Fibroblast of skin of back (primary cell): ENCODE measurements at places on chromosomes 16 and 17.

DNA sequence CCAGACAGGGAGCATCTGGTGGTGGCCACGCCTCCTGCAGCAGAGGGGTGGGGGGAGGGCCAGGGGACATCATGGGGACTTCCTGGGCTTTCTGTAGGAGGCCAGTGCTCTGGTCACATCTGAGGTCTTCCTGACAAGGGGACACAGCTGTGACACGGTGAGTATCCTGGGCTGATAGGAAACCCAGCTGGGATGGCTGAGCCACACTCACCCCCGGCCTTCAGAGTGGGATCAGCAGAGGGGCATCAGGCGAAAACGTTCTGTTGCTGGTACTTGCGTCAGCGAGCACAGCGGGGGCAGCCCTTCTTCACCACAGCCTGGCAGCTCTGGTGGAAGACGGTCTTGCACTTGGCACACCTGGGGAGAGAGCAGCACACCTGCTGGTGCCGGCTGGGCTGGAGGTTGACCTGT lies 122.9 kb upstream of the SMURF2 start:
- no peak for DNase-seq

DNA sequence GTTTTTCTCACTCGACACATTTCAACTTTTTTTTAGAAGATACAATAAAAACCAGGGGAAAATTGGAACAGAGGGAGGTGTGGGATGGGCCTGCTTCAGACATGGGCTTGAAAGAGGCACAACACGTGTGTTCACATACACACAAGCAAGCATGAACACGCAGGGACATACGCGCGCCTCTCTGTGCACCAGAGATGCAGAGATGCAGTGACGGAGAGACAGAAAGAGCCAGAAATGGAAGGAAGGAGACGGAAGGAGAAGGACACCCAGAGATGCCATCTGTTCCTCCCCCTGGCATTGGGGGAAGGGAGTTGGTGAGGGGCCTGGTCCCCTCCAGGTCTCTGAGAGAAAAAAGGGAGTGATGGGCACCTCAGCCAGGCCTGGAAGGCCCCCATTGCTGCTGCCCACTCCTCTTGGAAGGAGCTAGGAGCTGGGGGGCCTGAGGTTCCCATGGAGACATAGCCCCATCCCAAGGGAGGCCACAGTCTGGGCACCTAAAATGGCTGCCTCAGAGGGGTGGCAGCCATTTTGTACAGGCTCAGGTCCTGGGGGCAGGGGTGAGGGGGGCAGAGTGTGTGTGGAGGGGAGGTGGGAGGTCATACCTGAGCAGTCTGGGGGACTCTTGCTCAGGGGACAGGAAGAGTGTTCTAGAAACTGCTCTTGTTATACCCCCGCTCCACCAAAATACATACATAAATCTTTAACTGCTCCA lies 3.8 kb upstream of the NEUROD2 start:
- no peak for DNase-seq

GRCh38 chr16:15536843-15537242 lies 102.5 kb downstream of the BMERB1 start:
- DNase-seq = no peak

- peak; percentile 45 for DNase-seq
Observed at GRCh38 chr17:72363089-72363610, 242.3 kb downstream of the SOX9 start.

DNA sequence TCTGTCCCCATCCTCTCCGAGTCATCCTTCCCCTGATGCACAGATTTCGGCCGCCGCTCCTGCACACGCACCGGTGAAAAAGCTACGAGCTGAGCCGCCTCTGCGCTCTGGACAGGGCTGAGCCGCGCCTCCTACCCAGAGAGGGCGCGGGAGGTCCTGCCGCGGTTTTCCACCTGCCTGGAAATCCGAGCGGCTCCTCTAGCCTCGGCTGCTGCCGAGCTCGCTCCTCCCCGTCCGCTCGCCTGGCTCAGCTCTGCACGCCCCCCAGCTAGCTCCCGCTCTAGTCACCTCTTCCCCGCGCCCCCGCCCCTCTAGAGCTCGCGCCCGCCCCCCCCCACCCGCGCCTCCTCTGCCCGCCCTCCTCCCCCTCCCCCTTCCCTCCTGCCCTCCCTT lies 198 bp upstream of the SHISA9 start:
- DNase-seq = no peak

DNA sequence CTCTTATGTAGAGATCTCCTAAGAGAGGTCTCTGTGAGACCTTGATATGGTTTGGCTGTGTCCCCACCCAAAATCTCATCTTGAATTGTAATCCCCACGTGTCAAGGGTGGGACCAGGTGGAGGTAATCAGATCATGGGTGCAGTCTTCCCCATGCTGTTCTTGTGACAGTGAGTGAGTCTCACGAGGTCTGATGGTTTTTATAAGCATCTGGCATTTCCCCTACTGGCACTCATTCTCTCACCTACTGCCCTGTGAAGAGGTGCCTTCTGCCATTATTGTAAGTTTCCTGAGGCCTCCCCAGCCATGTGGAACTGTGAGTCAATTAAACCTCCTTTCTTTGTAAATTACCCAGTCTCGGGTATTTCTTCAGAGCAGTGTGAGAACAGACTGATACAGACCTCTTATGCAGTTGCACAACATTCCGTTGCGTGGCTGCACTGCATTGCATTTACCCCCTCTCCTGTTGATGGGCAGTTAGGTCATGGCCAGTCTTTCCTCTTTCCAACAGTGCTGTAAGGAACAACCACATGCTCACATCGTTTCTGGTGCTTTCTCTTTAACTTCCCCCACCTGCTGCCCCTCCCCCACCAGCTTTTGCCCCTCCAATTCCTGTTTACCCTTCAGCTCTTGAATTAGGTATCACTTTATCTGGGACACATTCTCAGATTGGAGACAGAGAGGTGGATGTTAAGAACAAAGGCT lies 43.6 kb upstream of the MED9 start:
- DNase-seq = no peak

GRCh38 chr16:1654505-1655268 lies 23.4 kb upstream of the JPT2 start:
- DNase-seq = no peak

DNA sequence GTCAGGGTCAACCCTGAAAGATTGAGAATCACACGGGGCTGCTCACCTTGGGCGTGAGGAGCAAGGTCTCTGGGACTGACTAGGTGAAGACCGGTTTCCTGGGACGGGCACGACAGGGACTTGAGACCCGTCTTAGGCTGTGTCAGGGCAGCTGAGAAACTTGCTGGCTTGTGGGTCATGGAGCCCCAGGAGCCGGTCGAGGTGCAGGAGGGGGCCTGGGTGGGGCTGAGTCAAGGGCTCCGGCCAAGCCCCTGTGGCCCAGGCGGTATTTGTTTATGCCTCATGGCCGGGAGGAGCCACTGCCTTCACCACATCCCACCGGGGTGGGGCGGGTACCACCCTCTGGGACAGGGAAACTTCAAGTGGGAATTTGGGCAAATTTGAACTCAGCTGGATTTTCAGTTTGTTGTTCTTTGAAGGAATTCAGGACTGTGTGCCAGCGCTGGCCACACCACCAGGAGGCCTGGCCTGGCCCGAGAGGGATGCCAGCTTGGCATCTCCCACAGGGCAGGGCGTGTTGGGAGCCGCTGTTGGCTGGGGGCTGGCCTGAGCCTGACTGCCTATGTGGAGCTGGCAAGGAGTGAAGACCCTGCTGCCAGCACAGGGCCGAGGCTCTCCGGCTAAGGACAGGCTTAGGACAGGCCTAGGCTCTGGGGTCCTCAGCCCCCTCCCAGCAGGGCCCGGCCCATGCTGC lies 116.1 kb downstream of the METRNL start:
- DNase-seq = peak; percentile 82

DNA sequence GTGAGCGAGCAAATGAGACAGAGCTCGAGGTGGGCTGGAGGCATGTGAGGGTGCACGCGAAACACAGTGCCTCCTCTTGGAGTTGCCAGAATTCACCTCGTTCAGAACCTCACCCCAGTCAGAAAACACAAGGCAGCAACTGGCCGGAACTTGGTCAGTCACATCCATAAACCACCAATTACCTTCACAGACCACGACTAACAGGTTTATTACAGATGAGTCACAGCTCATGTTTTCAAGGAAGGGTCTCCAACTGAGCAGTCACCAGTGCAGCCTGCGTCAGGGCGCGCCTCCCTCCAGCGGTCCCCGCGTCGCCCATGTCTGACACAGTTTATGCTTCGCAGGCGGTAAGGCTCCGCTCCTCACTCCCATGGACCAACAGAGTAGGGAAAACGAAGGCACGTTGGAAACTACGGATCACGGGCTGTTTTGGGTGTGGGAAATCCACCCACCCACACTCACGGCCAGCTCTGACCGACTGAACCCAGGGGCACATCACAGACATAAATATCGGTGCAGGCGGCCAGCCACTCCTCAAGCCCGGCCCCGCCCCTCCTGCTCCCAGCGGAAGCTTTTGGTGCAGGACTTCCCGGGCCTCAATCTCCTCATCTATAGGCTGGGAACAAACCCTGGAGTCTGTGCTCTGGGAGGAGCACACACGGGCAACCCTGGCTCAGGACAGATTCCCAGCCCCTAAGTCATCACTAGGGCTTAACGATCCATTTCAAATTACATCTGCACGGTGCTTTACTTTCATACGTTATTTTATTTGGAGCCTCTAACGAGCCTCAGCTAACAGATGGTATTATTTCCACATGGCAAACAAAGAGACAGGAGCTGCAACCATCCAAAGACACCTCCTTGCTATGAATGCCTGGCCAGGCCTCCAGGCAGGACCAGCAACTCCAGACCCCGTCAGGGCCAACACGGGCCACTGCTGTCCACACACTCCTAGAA lies 126.3 kb downstream of the ZNF778 start:
- DNase-seq = peak; percentile 33

GRCh38 chr17:28427371-28427770 lies 21.4 kb upstream of the SLC46A1 start:
- no peak for DNase-seq

- DNase-seq = no peak
Observed at GRCh38 chr16:8486985-8487384, 103.3 kb downstream of the TMEM114 start.

DNA sequence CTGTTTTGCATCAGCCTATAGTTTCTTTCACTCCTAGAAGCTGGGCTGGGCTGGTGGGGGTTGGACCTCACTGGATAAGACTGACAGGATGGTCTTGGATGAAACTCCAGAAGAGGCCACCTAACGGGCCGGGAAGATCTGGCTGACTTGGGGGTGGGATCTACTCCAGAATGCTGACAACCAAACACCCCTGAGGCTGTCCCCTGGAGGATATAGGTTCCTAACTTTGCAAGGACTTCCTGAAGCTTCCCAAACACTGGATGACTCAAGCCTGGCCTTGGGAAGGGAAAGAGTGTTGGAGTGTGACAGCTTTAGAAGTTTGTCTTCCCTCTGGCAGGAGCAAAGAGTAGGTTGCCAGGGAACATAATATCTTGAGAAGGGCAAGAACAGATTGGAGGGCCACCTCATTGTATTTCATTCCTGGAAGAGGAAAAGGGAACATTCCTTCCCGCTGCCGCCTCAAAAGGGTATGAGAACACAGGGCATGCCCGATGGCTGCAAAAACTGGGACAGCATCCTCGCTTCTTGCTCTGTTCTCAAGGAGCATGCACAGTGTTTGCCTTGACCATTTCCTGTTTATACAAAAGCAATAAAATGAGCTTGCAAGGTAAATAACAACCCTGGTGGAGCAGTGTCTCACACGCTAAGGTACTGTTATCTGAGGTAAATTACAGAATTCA lies 6.8 kb upstream of the CYB5B start:
- DNase-seq = peak; percentile 40

DNA sequence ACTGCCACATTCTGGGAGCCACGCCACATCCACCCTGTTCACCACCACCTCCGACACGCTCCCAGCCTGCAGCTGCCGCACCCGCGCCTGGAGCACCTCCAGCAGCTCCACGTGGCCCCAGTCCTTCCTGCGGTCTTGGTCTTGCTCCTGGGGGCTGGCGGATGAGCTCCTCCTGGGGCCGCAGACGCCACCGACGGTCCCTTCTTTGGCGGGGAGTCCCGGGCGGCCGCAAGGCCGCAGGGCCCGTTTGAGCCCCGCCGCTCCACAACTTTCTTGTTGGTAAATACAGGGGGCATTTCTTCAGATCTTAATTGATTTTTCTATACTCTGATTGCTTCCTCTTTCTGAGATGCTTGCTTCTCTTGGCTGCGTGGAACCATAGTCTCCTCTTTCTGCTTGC lies 75.3 kb upstream of the MED13 start:
- no peak for DNase-seq

DNA sequence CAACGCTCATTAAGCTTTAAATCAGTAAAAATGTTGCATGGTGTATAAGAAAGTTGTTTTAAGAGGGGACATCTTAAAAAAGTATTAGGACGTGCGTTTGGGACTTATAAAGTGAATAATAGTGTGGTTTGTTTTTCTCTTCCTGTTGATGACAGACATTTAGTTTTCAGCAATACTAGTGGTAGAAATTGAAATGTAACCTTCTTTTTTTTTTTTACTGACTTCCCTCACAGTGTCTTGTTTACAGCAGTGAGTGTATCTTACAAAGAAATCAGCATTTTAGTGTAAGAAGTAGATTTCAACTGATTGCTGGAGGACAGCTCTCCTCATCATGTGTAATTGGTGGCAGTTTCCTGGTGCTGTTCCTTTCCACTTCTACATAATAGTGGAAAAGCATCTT lies 39.6 kb downstream of the CYLD start:
- no peak for DNase-seq

GRCh38 chr16:30858829-30859423 lies 35.0 kb downstream of the BCL7C start:
- no peak for DNase-seq

GRCh38 chr16:28511801-28512789 lies 5.5 kb upstream of the IL27 start:
- DNase-seq = no peak

DNA sequence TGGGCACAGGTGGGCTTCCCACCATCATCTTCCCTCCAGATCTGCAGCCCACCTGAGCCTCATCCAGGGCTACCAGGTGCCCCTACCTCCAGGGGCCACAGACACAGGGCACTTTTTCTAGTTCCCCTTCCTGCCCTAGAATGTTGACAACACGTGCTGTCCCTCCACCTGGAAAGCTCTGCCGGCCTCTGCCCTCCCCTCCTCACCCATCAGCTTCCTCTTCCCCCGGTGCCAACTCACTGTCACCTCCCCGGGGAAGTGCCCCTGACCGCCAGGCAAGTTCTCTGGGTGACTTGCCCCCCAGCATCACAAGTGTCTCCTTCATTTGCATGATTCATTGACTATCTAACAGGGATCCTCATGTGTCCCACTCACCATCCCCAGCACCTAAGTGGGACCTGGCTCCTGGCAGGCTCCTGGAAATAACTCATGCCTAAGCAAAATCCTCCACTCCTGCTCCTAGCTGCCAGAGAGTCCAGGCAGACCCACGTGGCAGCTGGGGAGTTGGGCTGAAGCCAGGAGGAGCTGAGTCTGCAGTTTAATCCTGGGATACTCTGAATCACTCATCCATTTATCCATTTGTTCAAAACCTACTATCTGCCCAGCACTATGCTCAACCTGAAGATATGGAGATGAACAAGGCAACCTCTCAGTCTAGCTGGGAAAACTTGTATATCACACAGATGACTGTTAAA lies 304.4 kb downstream of the FOXL1 start:
- DNase-seq = peak; percentile 80
